ENCODE measurements at places on chromosomes 12 and 14. TPM values are rescaled to one million over a fixed set of nuclear protein-coding genes. Genes with fewer than 3 reads are reported as not detected.

Gene SLCO1B1
- total RNA-seq: 0.37 TPM

Gene NOS1
- total RNA-seq: 4.5 TPM

Gene CIDEB
- total RNA-seq: 6.1 TPM

Gene HOXC12
- not detected for total RNA-seq

Gene WSCD2
- 1.6 TPM for total RNA-seq

Gene TMED8
- total RNA-seq: 13.4 TPM

Gene MYO1H
- total RNA-seq: 0.44 TPM
